ENCODE measurements at places on chromosomes 4 and X.

DNA sequence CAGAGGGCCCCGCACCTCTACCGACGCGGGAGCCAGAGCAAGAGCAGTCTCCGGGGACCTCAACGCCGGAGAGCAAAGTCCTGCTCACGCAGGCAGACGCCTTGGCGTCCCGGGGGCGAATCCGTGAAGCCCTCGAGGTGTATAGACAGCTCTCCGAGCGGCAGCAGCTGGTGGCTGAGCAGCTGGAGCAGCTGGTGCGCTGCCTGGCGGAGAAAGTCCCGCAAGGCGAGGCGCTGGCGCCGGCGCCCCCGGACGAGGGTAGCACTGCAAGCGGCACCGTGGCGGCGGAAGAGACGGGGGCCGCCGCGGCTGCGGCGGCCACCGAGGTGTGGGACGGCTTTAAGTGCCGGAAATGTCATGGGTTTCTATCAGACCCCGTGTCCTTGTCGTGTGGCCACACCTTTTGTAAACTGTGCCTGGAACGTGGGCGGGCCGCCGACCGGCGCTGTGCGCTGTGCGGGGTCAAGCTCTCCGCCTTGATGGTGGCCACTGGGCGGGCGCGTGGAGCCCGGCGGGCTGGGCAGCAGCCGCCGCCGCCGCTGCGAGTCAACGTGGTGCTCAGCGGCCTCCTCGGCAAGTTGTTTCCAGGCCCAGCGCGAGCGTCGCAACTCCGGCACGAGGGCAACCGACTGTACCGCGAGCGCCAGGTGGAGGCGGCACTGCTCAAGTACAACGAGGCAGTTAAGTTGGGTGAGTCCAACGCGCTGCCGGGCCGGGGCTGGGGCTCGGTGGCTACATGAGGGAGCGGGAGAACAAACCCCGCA is 672 bp downstream of the LONRF3 start:
- peak; percentile 16 for DNase-seq

DNA sequence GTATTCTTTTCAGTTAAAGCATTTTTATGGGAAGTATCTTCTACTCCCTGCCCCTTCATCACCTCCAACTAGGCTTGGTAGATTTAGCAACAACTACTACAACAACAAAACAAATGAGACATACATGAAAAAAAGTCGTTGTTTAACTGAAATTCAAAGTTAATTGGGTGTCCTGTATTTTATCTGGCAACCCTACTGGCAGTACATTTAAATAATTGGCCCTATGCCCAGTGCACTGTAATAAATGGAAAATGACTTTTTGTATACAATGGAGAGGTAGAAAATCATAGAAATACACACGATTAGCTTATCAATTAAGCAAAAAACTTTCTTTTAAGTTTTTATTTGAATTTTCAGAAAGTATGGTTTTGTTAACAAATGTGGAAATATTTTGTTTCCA is 21.4 kb upstream of the CLGN start:
- DNase-seq: no peak

DNA sequence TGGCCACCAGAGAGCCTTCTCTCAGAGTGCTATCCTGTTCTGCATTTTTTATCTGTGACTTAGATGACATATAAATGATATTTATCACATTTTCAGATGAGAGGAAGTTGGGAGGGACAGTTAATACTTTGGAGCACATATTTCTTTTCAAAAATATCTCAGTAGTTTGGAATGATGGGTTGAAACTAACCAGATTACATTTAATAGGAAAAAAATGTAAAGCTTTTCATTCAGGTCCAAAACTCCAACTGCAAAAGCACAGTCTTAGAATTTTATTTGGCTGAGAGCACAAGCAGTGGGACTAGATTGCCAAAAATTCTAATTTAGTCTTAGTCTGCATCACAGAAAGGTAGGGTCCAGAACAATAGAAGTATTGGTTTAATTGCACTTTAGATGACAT is 248.2 kb upstream of the TEX13A start:
- DNase-seq: no peak

DNA sequence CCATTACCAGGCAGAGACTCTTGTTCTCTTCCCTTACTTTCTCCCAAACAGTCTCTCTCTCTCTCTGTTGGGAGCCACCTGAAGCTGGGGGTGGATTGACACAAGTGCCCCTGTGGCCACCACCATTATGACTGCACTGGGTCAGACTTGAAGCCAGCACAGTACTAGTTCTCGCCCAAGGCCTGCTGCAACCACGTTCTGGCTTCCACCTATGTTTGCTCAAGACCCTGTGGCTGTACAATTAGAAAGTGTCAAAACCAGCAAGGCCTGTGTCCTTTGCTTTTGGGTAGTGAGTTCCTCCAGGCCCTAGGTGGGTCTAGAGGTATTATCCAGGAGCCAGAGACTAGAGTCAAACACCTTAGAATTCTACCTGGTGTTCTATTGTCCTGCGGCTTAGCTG is 31.0 kb downstream of the MAGED2 start:
- no peak for DNase-seq

DNA sequence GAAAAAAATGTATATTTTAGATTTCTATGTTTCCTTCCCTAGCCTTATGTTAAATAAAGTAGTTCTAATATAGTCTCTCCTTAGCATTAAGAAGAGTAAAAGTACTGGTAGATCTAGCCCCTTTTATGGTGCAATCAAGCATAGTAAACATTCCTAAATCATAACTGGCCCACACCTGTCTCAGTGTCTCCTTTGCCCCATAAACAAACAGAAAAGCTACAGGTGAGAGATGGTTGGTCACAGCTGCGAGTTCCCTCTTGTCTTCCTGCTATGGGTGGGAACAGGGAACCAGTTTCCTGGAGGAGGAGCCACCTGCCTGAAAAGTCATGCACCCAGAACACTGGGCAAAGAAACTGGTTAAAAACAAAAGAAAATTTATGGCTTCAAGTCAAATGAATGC is 16.6 kb downstream of the SOWAHB start:
- DNase-seq: no peak

GRCh38 chr4:21826071-21826470 is 122.5 kb downstream of the KCNIP4 start:
- no peak for DNase-seq

- DNase-seq: no peak
These were observed 7.0 kb downstream of the RPL36A start for GRCh38 chrX:101397779-101398178.

GRCh38 chrX:69285881-69286564 is 120.8 kb upstream of the PJA1 start:
- DNase-seq: peak; percentile 30

DNA sequence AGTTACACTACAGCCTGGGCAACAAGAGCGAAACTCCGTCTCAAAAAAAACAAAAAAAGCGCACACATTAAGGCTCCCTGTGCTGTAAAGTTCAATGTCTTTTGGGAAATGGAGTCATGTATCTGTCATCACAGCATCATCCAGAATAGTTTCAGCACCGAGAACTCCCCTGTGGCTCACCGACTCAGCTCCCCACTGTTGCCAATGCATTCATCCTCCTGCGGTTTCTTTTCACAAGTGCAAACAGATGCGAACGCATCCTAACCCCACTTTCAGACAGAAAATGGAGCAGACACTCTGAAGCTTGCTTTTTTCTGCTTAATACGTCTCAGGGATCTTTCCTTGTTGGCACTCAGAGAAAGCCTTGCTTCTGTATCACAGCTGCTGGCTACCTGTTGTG is 13.8 kb upstream of the SH3TC1 start:
- DNase-seq: no peak

DNA sequence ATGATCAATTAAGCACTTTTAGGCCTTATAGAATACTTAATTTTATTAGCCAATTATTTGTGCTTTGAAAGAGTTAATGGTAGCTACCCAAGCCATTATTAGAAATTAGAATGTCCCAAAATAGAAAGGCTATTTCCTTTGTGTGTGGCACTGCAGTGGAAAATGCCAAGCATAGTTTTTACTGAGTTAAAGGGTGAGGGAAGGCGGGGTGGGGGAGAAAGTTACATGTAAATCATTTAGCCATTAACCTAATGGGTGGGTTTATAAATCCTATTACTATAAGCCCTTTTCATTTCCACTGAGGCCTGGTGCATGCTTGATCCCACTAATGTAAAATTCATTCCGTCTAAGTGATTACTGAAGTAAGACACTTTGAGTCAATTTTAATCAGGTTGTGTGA is 105.8 kb downstream of the POLA1 start:
- no peak for DNase-seq

DNA sequence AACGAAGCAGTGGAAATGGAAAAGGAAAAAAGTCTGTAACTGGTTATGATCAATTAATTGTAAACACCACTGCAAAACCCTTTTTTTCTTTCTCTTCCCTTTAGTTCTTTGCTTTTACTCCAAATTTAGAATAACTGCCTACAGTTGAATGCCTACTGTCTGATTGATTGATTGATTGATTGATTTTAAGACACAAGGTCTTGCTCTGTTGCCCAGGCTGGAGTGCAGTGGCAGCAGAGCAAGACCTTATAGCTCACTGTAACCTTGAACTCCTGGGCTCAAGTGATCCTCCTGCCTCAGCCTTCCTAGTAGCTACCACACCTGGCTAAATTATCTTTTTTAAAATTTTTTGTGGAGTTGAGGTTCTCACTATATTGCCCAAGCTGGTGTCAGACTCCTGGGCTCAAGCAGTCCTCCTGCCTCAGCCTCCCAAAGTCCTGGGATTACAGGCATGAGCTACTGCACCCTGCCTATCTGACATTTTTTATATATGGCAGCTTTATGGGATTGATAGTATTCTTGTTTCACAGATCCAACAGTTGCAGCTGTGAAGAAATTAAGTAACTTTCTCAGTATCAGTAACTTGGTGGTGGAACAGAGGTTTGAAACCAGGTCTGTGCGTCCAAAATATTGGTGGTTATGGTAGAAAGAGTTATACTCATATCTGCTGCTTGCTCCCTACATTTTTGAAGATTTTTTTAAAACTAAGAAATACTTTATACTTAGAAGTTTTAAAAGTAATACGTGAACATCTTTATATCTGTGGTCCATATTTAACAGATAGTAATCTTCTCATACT is 12.4 kb downstream of the UBE2K start:
- no peak for DNase-seq

- no peak for DNase-seq
These were observed 5.7 kb downstream of the ELK1 start for GRCh38 chrX:47644557-47645091.

GRCh38 chrX:13646154-13646549 is 6.8 kb upstream of the TCEANC start:
- no peak for DNase-seq

- DNase-seq: no peak
These were observed 964.4 kb downstream of the RPA4 start for GRCh38 chrX:97847885-97848679.

DNA sequence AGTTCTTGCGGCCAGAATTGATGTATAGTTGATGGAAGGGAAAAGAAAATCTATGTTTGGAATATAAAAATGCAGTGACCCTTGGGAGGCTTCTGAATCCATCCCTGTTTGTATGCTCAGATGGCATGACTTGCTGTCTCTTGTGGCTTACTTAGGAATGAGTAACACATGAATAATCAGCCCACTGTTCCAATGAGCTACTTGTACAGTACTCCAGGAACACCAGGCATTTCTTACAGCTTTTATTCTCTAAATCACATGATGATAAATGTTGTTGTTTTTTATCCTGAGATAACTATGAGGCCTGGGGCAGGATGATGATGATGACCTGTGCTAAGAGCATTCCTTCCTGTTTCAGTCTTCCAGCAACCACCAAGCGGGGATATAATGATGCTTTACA is 18.9 kb downstream of the TMPRSS11E start:
- DNase-seq: no peak

GRCh38 chr4:110533940-110534339 is 58.0 kb downstream of the ENPEP start:
- DNase-seq: no peak

All from stimulated activated effector memory CD8-positive, alpha-beta T cell treated with anti-CD3 and anti-CD28 coated beads, Interleukin-12 subunit alpha, Interleukin-12 subunit beta, amount 100 ng/mL, for 72 hours (primary cell).